ENCODE measurements at places on chromosomes 5 and 9.

GRCh38 chr9:93576258-93577077, at the start of gene PHF2:
TSS of gene PHF2 (plus strand) at chr9:93576584. CDS start at chr9:93576774, 190 bp downstream.
- peak; percentile 49 for DNase-seq

DNA sequence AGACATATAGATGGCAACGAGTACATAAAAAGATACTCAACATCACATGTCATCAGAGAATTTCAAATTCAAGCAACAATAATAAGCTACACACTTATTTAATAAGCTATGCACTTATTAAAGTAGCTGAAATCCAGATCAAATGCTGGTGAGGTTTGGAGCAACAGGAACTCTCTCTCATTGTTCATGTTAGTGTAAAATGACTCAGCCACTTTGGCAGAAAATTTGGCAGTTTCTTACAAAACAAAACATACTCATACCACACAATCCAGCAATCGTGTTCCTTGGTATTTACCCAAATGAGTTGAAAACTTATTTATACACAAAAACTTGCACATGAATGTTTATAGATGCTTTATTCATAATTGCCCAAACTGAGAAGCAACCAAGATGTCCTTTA, 131.5 kb upstream of the NFIL3 start:
- no peak for DNase-seq

DNA sequence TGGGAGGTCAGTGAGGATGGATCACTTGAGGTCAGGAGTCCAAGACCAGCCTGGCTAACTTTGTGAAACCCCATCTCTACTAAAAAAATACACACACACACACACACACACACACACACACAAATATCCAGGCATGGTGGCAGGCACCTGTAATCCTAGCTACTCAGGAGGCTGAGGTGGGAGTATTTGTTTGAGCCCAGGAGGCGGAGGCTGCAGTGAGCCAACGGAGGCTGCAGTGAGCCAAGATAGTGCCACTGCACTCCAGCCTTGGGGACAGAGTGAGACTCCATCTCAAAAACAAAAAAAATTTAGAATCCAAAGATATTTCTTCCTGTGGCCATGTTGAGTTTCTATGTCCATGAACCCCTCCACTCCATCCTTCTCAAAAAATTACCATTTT, 21.5 kb upstream of the CDC23 start:
- DNase-seq: no peak

GRCh38 chr5:34483442-34484033, 172.6 kb upstream of the RAI14 start:
- DNase-seq: no peak

DNA sequence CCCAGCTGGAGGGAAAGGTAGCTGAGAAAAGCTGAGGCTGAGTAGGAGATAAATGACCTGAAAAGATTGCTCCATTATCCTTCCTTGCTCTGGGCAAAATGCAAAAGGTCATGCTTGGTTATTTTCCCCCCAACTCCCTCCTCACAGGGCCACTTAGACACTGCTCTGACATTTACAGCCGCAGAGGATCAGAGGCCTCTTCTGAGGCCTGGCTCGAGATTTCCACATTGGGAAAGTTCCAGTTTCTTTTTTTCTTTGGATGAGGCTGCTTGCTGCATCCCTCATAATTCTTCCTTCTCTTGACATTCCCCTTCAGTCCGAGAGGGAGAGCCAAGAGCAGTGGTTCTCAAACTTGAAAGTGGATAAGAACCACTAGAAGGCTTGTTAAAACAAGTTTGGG, 60.1 kb upstream of the HSPA9 start:
- DNase-seq: no peak

- DNase-seq: no peak
Observed at GRCh38 chr9:121945849-121946248, 147.3 kb downstream of the TTLL11 start.

DNA sequence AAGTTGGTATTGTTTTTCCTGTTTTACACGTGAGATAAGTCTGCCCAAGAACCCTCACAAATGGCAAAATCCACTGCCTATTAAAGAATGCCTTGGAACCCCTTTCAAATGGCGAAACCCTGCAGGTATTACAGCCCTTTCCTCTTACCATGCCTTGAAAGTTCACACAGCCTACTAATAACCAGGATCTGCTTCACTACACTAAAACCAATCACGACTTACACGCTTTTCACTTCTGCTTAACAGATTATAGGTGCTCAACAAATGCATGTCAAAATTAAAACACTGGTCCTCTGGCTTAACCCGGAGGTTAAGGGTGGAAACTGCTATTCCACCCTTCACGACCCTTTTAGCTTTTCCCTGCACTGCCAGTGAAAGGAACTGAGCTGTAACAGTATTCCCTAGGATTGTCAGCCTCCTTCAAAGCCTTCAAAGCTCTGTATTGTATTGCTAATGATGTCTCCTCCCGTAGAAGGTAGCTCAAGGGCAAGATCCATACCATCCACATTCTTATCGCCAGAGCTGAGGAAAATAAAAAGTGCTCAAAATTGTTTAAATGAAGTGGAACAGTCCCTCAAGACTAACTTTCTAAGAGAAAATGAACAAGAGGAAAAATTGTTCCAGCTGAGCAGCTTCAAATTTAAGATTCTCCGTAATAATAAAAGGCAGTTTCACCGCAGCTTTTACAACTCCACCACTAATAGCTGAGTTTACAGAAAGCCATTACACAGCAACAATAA, 997 bp downstream of the AUH start:
- DNase-seq: no peak

DNA sequence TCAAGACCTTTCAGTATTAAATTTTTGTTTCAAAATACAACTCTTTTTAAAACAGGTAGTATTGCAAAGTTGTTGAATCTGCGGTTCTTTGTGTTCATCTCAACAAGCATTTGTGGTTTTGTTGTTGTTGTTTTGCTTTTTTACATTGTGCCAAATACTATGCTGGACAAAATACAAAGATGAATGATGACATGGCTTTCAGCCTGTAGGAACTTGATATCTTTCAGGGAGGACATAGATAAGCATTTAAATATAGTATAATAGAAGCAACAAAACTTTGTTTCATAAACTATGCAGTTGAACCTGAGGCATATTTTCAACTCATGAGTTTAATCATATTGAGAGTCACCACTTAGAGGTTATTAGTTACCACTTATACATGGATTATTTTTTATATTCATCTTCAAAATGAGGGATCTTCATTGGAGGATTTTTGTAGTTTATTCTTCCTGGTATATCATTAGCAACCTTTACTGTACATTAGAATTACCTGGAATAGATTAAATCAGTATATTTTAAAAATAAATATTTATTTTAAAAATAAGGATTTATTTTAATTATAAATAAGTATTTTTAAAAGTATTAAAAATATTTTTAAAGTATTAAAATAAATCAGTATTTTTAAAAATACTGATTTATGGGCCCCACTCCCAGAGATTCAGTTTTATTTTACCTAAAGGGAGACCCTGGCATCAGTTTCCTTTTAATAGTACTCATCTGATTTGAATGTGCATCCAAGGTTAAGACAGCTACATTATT, 42.9 kb downstream of the KIF2A start:
- no peak for DNase-seq

- no peak for DNase-seq
Observed at GRCh38 chr5:87120518-87121303, 147.0 kb upstream of the RASA1 start.

DNA sequence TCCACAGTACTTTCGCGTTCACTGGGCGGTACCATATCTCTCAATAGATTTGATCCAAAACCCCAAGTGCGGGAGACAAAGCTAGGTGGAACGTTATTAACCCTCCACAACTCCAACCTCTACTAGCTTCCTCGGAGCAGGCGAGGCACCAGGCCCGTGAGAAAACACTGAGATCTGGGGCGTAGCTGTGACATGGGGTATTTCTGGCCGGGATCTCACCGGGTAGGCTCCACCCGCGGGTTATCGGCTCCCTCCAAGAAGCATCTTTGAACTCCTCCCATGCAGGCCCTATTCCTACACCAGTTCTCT, 350 bp upstream of the SLC25A46 start:
- peak; percentile 57 for DNase-seq

DNA sequence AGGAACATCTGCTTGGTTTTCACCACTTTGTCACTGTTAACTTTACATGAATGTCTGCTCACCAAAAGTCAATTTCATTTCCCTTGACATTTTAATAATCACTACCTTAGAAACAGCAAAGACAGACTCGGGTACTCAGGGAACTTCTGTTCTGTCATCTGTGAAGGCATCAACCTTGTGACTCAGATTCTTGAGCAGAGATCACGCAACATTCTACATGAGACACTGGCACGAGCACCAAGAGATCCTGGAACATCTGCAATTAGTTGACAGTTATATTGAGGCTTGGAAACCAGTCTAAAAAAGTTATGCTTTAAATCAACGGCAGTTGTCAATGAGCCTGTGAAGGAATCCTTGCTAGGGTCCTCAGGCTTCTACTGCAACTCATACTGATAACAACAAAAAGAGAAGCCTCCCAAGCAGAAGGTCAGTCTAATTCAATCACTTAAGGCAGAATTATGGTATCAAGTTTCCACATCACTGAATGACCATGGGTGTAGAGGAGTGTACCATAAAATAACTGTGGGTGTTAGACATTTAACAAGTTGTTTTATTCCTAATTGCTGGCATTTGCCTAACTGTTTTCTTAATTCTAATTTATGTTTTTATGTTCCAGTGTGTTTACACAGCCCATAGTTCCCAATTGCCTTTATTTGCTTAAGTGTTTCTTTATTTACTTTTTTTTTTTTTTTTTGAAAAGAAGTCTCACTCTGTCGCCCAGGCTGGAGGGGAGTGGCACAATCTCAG, 3.3 kb upstream of the PBX3 start:
- no peak for DNase-seq

GRCh38 chr9:24439456-24439855, 106.2 kb downstream of the IZUMO3 start:
- no peak for DNase-seq

DNA sequence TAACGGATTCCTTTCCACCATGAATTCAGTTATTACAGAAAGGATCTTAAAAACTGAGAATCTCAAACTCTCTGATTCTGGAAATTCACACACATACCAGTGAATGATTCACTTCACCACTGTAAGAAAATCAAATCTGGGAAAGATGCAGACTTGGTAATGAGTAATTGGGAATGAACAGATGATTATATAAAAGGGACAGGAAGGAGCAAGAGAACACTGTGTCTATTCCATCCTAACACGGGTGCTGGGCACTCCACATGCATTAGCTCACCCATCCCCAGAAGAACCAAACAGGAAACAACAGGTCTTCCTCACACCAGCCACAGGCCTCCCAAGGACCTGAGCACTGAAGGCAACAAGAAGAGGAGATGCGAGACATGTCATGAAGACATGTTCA, 74.8 kb upstream of the ZNF622 start:
- DNase-seq: no peak

DNA sequence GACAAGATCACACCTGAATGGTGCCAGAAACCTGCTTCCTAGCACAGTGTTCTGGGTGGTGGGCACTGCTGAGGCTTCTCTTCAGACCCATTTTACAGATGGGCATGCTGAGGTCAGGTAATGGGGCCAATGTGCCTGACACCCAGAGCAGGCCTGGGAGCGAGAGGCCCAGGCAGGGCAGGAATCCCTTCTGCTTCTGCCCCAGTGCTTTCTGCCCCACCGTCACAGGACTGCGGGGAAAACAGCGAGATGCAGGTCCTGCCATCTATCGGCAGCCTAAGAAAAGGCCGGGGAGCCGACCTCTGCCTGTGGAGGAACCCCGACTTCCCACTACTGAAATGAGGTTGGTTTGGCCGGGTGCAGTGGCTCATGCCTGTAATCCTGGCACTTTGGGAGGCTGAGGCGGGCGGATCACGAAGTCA, 22.8 kb upstream of the RNU6ATAC start:
- no peak for DNase-seq

GRCh38 chr9:127277099-127277498, 12.5 kb downstream of the GARNL3 start:
- DNase-seq: no peak

DNA sequence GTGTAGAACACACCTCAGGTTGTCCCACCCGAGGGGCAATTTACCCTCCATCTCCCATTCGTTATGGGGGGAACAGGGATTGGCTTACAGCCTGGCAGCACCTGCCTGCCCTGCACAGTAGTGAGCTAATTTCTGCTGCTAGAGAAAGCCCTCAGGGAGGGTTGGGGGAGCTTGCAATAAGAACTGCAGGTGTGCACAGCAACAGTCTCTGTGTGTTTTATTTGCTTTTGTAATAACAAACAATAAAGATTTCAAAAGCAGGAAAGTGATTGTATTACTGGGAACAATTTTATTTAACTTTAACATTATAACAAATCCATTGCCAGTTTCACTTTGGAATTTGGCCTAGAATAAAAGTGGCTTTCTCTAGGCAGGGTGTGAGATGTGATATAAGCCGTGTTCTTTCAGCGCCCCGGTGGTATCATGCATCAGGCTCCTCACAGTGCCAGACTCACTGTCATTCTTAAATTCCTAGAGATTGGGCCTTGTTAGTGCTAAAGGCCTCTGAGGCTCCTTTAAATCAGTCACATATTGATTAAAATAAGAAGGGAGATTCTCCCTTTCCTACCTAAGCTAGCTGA, 81.1 kb downstream of the RMI1 start:
- no peak for DNase-seq

DNA sequence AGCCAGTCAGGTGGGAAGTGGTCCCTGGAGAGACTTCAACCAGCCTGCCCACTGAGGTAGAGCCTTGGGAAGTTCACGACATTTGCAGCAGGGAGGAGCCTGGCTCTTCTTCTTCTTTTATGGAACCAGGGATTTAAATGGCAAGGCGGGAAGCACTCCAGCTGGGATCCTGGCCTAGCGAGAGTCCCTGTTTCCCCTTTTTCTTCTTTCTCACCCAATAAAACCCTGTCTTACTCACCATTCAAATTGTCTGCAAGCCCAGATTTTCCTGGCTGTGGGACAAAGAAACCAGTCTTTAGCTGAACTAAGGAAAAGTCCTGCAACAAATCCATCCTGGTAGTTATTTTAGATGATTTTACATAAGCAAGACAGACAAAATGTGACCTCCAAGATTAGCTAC, 503.7 kb downstream of the CDH10 start:
- DNase-seq: no peak

DNA sequence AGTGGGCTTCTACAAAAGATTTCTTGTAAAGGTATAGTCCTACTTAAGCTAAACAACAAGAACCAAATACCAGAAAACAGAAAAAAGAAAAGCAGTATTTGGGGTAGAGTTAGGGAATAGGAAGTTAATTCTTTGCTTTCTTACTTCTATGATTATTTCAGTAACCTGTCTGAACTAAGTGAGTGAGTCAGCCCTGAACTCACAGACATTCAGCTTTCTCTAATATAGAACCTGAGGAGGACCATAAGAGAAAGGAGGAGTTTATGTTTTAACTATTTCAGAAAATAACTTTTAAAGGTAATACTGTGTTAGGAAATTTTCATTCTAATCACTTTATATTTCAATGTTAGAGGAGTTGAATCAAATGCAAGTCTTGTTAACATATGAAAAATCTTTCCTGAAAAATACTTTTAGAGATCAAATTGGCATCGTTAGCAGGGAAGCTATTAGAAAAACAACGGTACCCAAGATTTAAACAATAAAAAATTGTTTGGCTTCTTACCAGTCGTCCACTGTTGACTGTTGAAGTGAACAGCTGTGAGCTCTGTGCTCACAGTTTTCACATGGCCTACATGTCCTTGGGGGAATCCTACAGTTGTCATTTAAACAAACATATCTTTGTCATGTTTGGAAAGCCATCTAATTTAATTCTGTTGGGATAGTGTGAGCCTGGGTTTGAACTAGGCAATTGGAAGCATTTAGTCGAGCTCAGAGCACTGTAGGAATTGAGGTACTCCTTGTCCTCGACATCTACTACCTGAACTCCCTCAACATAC, 19.9 kb upstream of the ZFAND5 start:
- no peak for DNase-seq

Measured in HEK293T (cell line).